Thyroid gland (tissue), 4 donors: ENCODE measurements at places on chromosomes 3 and 15.

DNA sequence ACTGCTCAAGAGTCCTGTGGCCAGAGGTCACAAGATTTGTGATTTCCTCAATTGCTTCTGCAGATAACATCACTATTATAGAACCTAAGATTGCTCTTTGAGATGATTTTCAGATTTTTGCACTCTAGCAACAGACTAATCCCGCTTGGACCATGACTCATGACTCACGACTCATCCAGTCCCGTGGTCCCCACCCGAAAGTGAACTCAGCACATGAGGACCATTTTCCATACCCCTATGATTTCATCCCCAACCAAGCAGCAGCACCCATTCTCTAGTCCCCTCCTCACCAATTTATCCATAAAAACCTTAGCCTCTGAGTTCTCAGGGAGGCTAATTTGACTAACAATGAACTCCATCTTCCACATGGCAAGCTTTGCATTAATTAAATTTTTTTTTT, 106.3 kb upstream of the ALCAM start:
- no peak for DNase-seq

DNA sequence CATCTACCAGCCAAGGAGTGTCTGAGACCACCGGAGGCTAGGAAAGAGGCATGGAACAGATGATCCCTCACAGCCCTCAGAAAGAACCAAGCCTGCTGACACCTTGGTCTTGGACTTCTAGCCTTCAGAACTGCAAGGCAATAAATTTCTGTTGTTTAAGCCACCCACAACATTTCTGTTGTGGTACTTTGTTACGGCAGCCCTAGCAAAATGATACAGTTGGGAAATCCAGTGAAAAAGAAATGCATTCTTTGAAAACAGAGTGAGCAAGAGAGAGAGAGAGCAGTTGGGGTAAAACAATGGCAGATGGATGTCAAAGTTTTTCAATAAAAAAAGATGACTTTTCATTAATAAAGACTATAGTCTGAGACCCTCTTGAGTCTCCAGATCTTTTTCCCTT, 219.4 kb downstream of the NFKBIZ start:
- DNase-seq = no peak

DNA sequence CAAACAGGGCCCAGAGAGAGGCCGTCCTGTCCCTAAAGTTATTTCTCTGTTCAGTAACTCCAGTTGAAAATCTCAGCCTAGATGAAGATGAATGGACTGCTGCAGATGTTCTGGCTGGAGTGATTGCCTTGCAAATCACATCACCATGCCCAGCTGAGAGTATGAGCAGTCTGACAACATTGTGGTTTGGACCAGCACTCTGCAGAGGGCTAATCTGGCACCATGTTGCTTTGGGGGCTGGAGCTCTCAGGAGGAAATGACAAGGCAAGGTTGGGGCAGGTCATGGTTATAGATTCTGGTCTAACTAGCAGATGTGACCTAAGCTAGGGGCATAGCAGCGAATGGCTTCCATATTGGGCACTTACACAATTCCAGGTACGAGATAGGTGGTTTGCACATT, 314.2 kb downstream of the CLSTN2 start:
- no peak for DNase-seq

DNA sequence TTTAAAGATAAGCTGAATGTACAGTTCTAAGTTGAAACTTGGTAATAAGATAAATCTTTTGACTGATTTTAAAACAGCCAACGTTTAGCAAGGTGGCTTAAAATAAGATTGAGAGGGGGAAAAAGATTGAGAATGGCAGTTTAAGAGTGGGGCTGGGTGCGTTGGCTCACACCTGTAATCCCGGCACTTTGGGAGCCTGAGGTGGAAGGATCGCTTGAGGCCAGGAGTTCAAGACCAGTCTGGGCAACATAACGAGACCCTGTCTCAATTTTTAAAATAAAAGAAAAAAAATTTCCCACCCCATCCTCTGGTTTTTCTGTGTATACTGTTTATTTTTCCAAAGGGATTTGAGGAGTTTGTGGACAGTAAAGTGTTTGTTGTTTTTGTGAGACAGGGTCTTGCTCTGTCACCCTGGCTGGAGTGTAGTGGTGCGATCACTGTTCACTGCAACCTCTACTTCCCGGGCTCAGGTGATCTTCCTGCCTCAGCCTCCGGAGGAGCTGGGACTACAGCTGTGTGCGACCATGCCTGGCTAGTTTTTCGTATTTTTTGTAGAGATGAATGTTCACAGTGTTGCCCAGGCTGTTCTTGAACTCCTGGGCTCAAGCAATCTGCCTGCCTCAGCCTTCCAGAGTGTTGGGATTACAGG, 3.0 kb downstream of the MAPK6 start:
- DNase-seq = peak; percentile 18

DNA sequence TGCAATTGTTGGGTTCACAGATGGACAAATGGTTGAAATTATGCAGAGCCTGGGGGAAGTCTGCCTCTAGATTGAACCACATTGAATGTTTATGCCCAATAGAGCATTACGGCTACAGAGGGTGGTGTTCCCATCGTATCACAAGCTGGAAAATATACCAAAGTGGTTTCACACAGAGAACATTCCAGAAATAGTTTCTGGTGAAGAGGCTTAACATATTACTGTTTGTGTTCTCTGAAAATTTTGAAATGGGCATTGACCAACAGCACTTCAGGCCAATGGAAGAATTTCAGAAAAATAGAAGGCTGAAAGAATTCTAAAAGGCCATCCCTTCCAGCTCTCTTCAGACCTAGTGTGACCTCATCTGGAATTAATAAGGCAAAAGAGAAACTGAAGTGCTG, 203.9 kb downstream of the NEK10 start:
- no peak for DNase-seq

DNA sequence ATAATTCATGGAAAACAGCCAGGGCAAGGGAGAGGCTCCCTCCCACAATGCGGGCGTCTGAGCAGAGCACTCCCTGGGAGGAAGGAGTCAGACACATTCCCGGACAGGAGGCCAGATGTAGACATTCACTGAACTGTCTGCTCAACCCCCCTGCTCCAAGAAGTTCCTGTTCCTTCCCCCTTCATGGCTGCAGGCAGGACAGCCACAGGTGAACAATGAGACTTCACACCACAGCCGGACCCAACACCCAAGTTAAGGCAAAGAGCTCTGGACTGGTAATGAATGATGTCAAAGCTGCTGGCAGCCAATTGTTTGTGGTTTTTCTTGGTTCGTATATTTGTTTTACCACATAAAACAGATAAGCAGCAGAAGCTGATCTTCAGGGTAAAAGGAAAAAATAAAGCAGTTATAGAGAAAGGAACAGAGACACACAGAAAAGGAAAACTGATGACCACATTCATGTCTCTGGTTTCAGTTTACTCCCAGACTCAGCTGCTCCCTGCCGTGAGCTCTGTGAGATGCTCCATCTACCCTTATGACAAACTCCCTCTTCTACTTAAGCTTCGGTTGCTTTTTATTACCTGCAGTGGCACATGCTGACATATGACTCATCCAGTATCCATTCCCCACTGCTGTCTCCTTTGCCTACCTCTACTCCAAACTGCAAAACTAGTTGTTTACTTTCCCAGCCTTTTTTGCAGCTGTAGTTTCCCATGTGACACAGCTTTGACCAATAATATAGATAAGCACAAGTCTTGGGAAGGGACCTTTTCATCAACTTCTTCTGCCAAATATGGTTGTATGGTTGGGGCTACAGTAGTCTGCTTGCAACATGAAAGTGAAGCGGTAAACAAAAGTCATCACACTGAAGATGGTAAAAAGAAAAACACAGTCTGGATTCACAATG, 33.1 kb downstream of the DZIP1L start:
- DNase-seq = no peak
